ENCODE measurements at places on chromosomes 12 and 14. TPM values are rescaled to one million over a fixed set of nuclear protein-coding genes. Genes with fewer than 3 reads are reported as not detected.

DNA sequence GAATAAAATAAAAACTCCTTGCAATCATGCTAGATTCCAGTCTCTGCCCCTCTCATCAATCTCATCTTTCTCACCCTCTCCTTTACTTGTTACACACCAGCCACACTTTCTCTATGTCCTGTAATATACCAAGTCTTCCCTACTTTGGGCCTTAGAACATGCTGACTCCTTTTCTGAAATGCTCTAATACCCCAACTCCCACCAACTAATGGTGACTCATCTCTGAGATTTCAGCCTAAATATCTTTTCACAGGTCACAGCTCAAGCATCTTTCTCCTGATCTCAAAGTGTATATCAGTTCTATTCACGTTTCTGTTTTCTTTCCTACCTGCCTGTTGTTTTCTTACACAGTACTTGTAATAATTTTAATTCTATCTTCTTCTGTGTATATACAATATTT, 378.9 kb upstream of the PRICKLE1 start:
- DNase-seq = no peak

DNA sequence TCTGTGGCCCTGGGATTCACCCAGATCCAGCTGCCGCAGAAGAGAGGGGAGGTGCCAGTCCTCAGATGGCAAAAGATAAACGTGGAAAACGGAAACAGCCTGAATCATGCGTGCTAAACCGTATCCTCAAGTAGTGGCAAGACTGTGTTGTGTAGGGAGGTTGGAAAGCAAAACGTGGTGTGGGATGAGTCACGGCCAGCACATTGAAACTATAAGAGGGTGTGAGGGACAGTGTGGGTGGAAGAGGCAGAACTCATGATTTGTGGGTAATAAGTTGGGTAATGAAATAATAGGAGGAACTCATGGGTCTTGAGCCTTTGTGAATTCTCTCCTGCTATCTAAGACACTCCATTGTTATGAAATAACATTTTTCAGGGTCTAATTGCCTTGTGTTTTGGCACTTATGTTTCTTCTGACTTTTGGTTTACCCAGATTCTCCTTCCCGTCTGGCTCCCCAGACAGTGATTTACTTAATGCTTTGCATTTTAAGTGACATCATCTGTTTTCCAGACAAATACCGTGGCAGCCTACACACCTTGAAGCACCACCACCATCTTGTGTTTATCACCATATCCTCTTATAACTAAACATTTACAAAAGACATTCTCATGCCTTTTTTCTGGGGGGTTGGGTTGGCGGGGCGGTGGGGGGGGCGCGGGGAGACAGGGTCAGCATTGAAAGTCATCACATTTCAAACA, 62.3 kb upstream of the PTCSC3 start:
- peak; percentile 28 for DNase-seq

- DNase-seq = no peak
Measured at GRCh38 chr12:91239481-91239880, 56.9 kb upstream of the DCN start.

PIWIL1 gene
- not detected for total RNA-seq

- DNase-seq = no peak
Measured at GRCh38 chr14:53327716-53328115, 174.6 kb upstream of the DDHD1 start.

KRT83 gene
- total RNA-seq = not detected

GLT8D2 gene
- 0.23 TPM for total RNA-seq

- no peak for DNase-seq
Measured at GRCh38 chr12:93054021-93054420, 124.9 kb upstream of the EEA1 start.

DNA sequence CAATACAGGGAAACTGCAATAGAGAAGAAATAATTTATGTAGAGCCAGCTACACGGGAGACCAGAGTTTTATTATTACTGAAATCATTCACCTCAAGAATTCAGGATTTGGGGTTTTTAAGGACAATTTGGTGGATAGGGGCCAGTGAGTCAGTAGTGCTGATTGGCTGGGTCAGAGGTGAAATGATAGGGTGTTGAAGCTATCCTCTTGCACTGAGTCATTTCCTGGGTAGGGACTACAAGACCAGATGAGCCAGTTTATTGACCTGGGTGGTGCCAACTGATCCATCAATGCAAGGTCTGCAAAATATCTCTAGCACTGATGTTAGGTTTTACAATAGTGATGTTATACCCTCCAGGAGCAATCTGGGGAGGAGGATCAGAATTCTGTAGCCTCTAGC, 486.3 kb downstream of the LRIG3 start:
- no peak for DNase-seq

DNA sequence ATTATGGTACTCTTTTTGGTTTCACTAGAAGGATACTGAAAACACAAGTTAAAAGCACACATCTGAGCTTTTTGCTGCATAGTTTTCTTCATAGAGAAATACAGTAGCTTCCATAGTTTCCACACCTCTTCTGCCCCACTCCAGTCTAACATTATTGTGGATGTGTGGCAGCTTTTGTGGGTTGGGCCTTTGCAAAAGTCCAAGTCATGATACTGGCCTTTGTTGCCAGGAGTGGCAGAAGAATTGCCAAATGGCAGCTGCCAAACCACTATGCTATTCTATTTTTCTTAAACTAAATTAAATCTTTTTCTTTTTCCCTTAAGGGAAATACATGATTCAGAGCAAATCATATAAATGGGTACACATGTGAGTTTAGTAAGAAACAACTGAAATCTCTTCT, 114.8 kb downstream of the PLEKHA5 start:
- no peak for DNase-seq

- no peak for DNase-seq
Measured at GRCh38 chr12:71430756-71431155, 8.8 kb upstream of the LGR5 start.

DNA sequence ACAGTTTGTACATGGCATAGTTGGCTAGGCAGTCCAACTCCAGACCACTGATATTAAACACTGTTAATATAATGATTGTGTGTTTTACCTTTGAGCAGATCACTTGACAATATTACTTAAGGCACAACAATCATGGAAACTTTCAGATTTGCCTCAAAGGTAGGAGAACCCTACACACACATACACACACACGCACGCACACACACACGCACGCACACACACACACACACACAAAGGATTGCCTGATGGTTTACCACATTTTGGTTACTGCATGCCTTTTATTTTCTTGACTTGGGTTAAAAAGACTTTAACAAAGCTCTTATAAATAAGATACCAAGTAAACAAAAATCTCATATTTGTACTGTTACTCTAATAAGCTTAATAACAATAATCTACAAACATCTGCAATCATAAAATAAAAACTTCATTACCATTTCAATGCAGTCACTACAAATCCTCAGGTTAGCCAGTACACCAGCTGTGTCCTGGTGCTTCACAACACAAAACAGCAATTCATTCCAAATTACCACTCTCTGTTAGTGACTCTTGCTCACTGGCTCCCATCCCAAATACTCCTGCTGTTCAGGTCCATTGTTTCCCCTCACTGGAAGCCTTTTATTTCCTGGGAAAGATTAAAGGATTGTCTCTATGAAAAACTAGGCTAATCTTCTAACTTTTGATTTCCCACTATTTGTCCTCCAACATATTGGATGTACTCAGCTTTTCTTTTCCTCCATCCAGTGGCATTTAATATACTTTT, 175.2 kb upstream of the ATP2B1 start:
- DNase-seq = no peak

Measured in activated CD4-positive, alpha-beta T cell treated with anti-CD3 and anti-CD28 coated beads for 36 hours (primary cell).